Fibroblast of skin of right biceps (primary cell): ENCODE measurements at places on chromosomes 6 and 20.
A peak's percentile ranks its signal among the peaks of the same experiment; 100 is the strongest.

DNA sequence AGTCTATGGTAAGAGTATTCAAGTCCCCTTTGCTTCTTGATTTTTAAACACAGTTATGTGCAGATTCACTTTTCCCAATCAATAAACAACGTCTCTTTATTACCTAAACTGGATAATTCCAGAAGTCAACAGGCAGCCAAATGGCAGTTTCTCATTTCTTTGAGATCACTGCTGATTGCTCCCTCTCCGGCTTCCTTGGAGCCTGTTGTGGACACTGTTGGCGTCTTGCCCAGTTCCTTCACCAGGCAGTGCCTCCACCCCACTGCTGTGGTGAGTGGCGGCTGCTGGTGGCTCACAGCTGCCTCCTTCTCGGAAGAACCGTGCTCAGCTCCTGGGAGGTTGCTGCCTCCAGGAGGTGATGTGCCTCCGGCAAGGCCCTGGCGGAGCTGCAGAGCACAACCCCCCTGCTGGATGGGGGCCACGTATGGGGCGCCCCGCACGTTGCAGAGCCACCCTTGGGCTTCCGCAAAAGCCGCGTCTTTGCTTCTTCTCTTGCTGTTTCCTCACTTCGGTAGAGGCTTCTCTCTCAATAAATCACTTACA, 105.1 kb upstream of the CNKSR3 start:
- DNase-seq, result peak; percentile 63

GRCh38 chr6:4394786-4395185, 259.4 kb upstream of the ECI2 start:
- DNase-seq, result no peak

GRCh38 chr6:33443619-33444504, 10.5 kb upstream of the ZBTB9 start:
- DNase-seq, result no peak

- no peak for DNase-seq
These were observed 7.9 kb downstream of the ZNF334 start for GRCh38 chr20:46505506-46505905.

- DNase-seq, result peak; percentile 79
These were observed 216.8 kb downstream of the TMEM242 start for GRCh38 chr6:157106487-157106886.

GRCh38 chr6:23106951-23107350, 537.6 kb downstream of the HDGFL1 start:
- peak; percentile 89 for DNase-seq

GRCh38 chr6:132742495-132742894, 15.2 kb downstream of the VNN2 start:
- DNase-seq, result no peak

DNA sequence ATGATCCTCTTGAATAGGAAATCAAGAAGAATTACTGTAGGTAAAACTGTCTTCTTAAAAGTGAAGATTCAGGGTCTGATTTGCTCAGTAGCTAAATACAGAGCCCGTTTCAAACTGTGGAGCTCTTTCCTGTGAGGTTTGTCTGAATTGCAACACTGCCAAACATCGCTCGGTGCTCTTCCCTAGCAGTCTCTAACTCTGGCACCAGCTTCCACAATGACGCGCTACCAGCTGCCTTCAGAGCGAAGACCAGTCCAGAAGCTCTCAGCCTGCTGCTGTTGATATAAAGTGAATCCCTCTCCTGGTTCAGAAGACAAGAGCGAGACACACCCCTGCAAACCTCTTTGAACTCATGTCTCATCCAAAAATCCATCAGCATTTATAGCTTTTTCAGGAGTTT, 447.0 kb downstream of the LMBRD1 start:
- DNase-seq, result no peak

- no peak for DNase-seq
These were observed 32.2 kb upstream of the LAMP5 start for GRCh38 chr20:9482180-9482579.

- DNase-seq, result peak; percentile 62
These were observed 146.5 kb upstream of the ZNF217 start for GRCh38 chr20:53739799-53740785.

GRCh38 chr6:109453594-109454495, 1.7 kb downstream of the MICAL1 start:
- peak; percentile 47 for DNase-seq

DNA sequence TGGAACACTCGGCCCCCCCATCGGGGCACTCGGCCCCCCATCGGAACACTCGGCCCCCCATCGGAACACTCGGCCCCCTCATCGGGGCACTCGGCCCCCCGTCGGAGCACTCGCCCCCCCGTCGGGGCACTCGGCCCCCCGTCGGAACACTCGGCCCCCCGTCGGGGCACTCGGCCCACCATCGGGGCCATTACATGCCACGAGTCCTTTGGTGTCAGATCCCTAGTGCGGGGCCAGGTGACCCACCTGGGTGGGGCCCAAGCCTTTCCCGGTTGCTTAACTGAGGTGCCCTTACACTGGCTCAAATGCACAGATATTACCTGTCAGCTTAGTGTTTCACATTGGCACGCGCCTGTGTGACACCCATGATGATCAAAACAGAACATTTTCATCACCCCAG, 95.9 kb downstream of the TAF4 start:
- no peak for DNase-seq

- DNase-seq, result peak; percentile 58
These were observed 205.2 kb downstream of the BMP7 start for GRCh38 chr20:57061051-57061900.

DNA sequence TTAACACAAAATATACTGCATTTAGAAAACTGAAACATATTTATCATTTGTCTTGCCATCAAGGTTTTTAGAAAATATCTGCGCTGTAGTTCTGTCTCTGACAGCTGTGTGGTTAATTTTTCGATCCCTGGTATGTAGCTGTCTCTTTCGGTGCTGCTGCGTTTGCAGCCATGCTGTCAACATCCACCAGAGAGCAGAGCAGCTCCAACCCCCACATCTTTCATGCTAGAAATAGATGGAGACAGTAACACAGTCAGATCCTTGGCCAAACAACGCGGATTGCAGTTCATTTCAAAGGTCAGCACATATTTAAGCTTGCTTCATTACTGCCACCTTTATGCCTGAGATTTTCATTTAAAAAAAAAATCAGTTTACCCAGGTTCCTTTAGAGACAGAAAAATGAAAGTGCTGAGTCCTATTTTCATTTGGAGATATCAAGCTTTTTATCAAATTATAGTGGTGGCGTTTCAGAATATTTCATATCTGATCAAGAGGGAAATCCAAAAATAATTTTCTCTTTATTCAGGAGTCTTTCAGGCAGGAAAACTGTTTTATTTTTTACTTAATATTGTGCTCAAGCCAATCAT, 157.7 kb upstream of the MMS22L start:
- DNase-seq, result peak; percentile 47

GRCh38 chr20:24166123-24166381, 177.5 kb upstream of the GGTLC1 start:
- DNase-seq, result no peak

DNA sequence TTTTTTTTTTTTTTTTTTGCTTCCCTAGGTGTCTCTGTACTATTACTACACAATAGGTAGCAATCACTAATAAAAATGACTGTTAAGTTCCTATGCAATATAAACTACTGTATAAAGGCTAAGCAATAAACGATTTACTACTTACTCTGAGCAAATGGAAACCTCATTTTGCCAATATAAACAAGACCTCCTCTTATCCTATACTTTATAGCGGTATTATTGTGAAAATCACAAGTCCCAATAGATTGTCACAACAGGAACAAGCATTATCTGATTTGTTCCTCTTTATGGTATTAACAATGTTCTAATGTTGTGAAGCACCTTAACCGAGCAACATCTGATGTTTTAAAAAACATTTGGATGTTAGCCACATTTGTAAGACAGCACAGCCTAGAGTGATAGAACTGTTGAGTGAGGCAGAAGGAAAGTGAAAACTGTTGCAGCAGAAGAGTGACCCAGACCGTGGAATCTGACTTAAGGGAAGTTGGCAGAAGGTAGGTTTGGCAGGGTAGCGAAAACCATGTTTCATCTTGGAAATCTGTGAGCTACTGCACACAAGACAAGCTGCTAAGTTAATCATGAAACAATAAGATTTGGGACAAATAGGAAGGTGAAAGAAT, 94.2 kb downstream of the MYLK4 start:
- no peak for DNase-seq

DNA sequence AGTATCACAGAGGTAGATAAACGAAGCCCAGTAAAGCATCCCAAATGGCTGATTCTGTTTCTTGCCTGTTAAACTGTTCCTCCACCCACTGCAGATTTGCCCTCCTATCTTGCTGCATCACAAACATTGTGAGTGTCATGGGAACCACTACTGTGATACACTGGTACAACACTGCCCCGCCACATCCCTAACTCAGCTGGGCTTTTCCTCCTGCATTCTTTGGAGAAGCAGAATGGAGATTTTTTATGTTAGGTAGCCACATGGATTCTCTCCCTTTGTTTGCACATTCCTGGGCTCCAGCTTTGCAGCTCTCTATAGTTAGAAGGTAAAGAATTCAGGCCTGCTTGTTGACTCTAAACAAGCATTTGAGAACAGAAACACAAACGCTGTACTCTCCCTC, 234.1 kb downstream of the TMEM242 start:
- peak; percentile 72 for DNase-seq

GRCh38 chr6:87074101-87074621, 20.7 kb downstream of the CGA start:
- DNase-seq, result no peak

DNA sequence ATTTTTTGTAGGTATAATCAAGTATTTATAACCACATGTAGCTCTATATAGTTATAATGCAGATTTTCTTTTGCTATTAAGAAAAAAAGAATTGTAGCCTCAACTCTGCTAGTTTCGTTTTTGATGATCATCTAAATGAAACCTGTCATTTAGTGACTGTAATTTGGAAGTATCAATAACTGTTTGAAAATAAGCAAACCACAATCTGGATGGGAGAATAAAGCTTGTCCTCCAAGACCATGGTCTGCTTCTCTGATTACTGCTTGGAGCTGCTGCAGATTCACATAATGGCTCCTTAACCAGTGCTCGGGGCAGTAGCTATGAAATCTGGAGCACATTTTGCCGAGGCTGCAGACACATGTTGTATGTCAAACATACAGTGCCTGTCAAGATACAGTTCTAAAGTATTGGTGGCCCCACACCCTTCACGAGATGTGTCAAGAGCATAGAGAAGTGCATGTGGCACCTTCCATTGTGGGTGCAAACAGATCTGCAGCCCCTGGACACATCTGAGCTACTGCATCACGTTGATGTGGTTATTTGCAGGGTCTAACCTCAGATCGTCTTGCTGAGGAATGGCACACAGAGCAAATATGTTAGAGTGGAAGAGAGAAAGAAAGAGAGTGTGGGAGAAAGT, 255.7 kb upstream of the SUPT3H start:
- DNase-seq, result no peak

GRCh38 chr20:19683188-19683587, 74.9 kb upstream of the RIN2 start:
- DNase-seq, result no peak

GRCh38 chr20:1322511-1323245, 6.3 kb downstream of the SDCBP2 start:
- peak; percentile 88 for DNase-seq

DNA sequence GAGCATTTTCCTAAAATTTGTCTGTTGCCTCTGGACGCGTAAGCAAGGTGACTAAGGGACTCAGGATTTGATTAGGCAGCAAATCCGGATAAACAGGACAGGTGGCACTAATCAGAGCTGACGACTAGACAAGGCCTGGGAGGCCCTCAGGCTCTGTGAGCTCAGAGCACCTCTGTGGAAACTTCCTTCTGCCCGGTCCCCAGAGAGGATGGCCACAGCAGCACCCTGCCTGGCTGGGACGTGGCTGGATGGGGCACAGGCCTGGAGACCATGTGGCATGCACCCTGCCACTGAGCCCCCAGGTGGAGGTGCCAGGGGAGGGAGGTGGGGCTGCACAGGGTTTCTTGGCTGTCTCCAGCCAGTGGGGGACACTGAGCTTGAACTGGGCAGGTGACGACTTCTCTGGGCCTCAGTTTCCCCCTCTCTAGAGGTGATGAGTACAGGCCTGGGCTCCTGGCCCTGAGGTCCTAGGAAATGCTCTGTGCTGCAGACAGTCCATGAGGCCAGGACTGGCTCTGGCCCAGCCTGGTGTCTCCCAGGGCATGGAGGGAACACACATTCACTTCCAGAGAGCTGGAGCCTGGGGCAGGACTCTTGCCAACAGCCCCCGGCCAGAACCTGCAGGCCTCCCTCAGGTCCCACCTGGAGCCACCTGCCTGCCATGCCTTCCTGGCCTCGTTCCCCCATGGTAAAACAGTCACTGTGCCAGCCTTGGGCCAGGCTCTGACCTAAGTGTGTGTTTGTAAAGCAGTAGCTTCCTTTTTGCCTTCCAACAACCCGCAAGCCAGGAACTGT, 39.6 kb upstream of the STX16 start:
- DNase-seq, result no peak

DNA sequence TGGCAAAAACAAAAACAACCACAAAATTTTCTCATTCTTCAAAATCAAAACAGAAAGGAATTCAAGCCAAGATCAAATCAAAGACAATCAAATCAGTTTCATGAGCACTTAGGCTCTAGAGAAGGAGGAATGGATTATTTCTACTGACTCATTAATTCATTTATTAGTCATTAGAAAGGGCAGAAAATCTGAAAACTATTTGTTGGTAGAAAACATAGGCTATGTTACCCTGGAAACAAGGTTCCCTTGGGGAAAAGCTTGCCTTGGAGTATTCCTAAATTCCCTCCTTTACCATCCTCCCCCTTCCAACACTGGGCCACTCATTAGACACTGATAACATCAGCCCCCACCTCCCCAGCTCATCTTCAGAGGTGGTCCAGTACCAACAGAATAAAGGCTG, 17.5 kb downstream of the KIF16B start:
- peak; percentile 36 for DNase-seq

- DNase-seq, result no peak
These were observed 22.6 kb downstream of the CST4 start for GRCh38 chr20:23666189-23666588.

GRCh38 chr20:891706-892080, 24.4 kb downstream of the ANGPT4 start:
- no peak for DNase-seq

GRCh38 chr6:78533876-78534275, 333.5 kb upstream of the IRAK1BP1 start:
- no peak for DNase-seq

GRCh38 chr6:155303361-155303870, 10.9 kb downstream of the TFB1M start:
- peak; percentile 15 for DNase-seq

DNA sequence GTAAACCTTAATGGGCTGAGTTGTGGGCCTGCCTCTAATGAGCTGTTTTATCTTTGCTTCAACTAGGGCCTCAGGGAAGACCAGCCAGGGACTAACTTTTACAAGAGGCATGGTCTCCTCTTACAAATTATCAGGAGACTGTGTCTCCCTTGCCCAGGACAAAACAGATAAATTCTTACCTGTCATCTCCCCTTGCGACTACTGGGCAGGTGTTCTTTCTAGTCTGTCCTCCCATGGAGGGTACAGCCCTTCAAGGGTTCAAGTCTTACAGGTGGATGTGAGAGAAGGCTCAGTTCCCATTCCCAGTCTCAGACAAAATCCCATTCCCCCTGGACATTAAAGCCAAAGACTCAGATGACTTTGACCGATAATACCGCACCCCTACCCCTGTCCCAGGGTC, 13.6 kb downstream of the RRBP1 start:
- DNase-seq, result no peak

- no peak for DNase-seq
These were observed 1.3 kb upstream of the CNKSR3 start for GRCh38 chr6:154511791-154512190.
